Right cardiac atrium (tissue), 5 donors: ENCODE measurements at places on chromosomes 11 and 22. TPM values are rescaled to one million over a fixed set of nuclear protein-coding genes. Genes with fewer than 3 reads are reported as not detected.

Gene C11orf54
- 28.0 TPM for total RNA-seq

Gene BET1L
- 31.4 TPM for total RNA-seq

Gene RELT
- total RNA-seq, result 11.2 TPM

Gene SLC22A8
- total RNA-seq, result not detected

Gene CRYBB2
- not detected for total RNA-seq

Gene GVQW3
- total RNA-seq, result 2.3 TPM

Gene ACR
- 0.38 TPM for total RNA-seq

Gene LRRN4CL
- total RNA-seq, result 2.9 TPM

Gene KRTAP5-11
- not detected for total RNA-seq

Gene ST14
- 1.6 TPM for total RNA-seq

Gene INS
- total RNA-seq, result not detected

Gene JAML
- 2.6 TPM for total RNA-seq

Gene ZNF214
- total RNA-seq, result 2.1 TPM

Gene BEST1
- 3.4 TPM for total RNA-seq

Gene PAFAH1B2
- total RNA-seq, result 68.1 TPM

Gene OR8A1
- not detected for total RNA-seq

Gene EMID1
- total RNA-seq, result 1.6 TPM

Gene ANAPC15
- total RNA-seq, result 36.3 TPM

Gene DNAJB7
- total RNA-seq, result not detected

Gene BTG4
- not detected for total RNA-seq

Gene SCN2B
- 2.1 TPM for total RNA-seq

Gene STK33
- 21.6 TPM for total RNA-seq

Gene TMEM45B
- total RNA-seq, result not detected

Gene OR8J3
- not detected for total RNA-seq

Gene MIOX
- total RNA-seq, result not detected

Gene XKR3
- total RNA-seq, result not detected

Gene ADAMTS15
- total RNA-seq, result 30.2 TPM

Gene UCP3
- 1.9 TPM for total RNA-seq

Gene APOBEC3B
- total RNA-seq, result 1.4 TPM

Gene AIFM3
- 1.0 TPM for total RNA-seq

Gene TMEM123
- 106 TPM for total RNA-seq

Gene HEPN1
- total RNA-seq, result not detected

Gene MLC1
- 0.14 TPM for total RNA-seq

Gene OPCML
- total RNA-seq, result 1.1 TPM

Gene CD248
- 10.5 TPM for total RNA-seq

Gene PRR33
- 0.23 TPM for total RNA-seq

Gene CYTH4
- total RNA-seq, result 6.3 TPM

Gene OR56A1
- total RNA-seq, result not detected

Gene P4HA3
- total RNA-seq, result 0.21 TPM

Gene ARHGAP20
- 0.34 TPM for total RNA-seq

Gene CD3D
- 1.9 TPM for total RNA-seq

Gene BCO2
- total RNA-seq, result 85.6 TPM

Gene ANO9
- total RNA-seq, result 0.18 TPM
